Esophagus mucosa (tissue), 1 donor: ENCODE measurements at places on chromosomes 3 and 15. TPM values are rescaled to one million over a fixed set of nuclear protein-coding genes. Genes with fewer than 3 reads are reported as not detected.

The COL7A1 gene
- total RNA-seq, result 86.4 TPM

The EPHB3 gene
- total RNA-seq, result 44.7 TPM

The CNBP gene
- total RNA-seq, result 236 TPM

The IDH2 gene
- 114 TPM for total RNA-seq

The IQCF5 gene
- not detected for total RNA-seq

The GHRL gene
- total RNA-seq, result 0.76 TPM

The CNTN3 gene
- total RNA-seq, result 0.04 TPM

The TTLL13 gene
- not detected for total RNA-seq

The SPATA12 gene
- total RNA-seq, result not detected

The AEN gene
- 15.8 TPM for total RNA-seq

The TIMP4 gene
- total RNA-seq, result 1.2 TPM

The GRAMD2A gene
- 4.0 TPM for total RNA-seq

The HRH1 gene
- total RNA-seq, result 4.2 TPM

The CCDC54 gene
- not detected for total RNA-seq

The ANKRD34C gene
- total RNA-seq, result not detected

GRCh38 chr15:101255615-101256241, 3.9 kb upstream of the CHSY1 start:
- ATAC-seq, result no peak

GRCh38 chr15:51163843-51164242, 69.1 kb upstream of the TNFAIP8L3 start:
- ATAC-seq, result no peak

DNA sequence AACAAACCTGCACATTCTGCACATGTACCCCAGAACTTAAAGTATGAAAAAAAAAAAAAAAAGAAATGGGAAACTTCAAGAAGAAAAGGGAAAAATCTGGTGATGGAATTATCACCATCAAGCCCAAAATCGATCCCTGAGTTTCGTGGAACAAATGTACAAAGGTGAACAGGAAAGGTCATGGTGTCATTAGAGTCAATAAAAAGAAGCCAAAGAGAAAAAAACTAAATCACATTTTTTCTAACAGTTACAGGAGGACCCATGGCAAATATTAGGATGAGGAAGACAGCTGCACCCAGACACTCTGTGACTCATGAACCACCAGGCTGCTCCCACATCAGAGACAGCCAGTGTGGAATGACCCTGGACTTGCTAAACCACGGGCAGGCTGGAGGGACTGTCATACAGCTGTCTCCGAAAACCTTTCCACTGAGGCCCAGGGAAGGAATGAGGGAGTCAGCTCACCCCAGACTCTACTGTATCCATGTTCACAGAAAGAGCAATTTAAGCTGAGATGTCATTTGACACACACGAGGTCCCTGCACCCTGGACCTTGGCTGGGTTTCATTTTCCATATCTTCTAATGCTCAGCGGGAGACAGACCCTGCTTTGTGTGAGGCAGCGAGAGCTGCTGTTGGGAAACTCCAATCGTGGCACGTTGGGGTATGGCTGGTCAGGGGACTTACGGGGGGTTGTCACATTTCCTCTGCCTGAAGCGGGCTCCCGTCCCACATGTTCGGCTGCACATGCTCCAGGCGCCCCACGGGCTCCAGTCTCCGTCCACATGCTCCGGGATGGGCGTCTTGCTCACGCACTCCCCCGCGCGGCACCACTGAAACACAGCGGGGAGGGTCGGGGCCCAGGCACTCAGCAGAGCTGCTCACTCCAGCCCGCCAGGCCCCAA, 210.2 kb downstream of the ADAMTS17 start:
- no peak for ATAC-seq

- ATAC-seq, result no peak
Observed at GRCh38 chr3:114320246-114320645, 26.4 kb downstream of the TIGIT start.

DNA sequence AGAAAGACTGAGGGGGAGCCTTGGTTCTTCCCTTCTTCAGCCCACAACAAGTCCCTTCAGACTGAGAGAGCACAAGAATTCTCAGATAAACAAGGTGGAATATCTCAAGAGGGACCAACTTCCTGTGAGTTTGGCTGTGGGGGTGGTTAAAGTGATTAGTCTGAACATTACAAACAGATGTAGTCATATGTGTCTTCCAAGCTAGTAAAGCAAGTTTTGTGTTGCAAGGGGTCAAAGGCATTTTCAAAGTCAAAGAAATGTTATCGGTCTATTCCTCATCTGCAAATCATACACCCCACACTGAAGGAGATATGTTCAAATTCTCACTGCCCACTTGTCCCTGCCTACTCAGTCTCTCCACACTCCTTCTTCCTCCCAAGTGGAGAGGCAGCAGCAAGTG, 242.5 kb downstream of the FAM43A start:
- ATAC-seq, result no peak

DNA sequence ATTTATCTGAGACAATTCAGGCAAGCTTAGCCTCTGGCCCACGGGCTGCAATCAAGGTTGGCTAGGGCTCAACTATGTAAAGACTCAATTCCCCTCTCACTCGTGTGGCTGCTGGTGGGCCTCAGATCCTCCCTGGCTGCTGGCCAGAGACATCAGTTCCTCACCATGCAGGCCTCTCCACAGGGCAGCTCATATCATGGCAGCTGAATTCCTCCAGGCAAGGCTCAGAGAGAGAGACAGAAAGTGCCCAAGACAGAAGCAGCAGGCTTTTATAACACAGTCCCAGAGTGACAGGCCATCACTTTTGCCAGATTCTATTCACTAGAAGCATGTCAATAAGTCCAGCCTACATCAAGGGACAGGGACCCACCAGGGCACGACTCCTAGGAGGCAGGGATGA, 63.2 kb downstream of the XXYLT1 start:
- no peak for ATAC-seq

GRCh38 chr15:90414408-90415028, 26.5 kb downstream of the IQGAP1 start:
- peak; percentile 49 for ATAC-seq

- no peak for ATAC-seq
Observed at GRCh38 chr3:128590948-128591347, 59.7 kb downstream of the RPN1 start.

DNA sequence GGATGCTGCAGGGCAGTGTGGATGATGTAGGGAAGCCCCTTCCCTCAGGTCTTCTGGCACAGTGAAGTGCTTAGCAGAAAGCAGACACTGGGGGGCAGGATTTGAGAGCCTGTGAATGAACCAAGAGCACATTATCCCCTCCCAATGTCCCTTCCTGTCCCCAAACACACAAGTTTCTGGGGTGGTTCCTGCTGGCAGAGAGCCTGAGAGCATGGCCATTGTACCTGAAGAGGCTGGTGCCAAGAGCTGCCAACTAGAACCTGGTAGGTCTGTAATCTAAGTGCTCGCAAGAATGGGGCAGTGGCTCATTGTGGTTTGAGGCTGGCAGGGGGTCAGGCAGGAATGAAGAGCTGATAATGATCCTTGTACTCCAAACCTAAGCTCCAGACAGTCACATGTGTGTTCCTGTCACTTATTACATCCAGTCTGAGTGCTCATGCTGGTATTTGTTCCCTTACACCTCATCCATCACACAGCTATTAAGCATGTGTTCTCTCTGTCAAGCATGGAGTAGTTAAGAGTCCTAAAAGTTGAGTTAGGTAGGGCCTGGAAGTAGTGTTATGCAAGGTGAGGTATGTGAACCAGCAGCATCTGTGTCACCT, 6.7 kb upstream of the CCR1 start:
- no peak for ATAC-seq

GRCh38 chr15:88646088-88646405, 7.2 kb downstream of the ISG20 start:
- no peak for ATAC-seq

DNA sequence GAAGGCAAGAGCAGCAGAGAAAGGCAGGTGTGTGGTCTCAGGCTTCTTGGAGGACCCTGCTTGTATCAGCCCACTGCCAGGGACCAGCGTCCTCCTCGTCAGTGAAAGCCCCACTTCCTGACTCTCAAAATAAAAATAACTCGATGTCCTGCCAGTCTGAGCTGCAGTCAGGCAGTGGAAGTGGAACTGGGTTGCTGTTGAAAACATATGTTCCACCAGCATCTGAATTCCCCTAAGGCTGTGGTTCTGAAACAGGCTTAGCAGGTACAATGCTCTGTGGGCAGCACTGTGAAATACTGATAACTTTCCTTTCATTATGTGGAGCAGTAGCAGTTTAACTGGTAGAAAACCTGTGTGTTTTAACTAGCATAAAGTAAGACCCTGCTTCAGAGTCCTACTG, 121.6 kb upstream of the EIF1B start:
- ATAC-seq, result no peak

- peak; percentile 21 for ATAC-seq
Observed at GRCh38 chr3:46208167-46208704, at the start of gene CCR1. TSS of gene CCR1 (minus strand) at chr3:46208313. CDS start at chr3:46204313, 4,000 bp downstream.

GRCh38 chr3:196942915-196943277, 568 bp upstream of the NCBP2 start:
- no peak for ATAC-seq

- ATAC-seq, result no peak
Observed at GRCh38 chr3:59404851-59405250, 355.0 kb upstream of the CFAP20DC start.

DNA sequence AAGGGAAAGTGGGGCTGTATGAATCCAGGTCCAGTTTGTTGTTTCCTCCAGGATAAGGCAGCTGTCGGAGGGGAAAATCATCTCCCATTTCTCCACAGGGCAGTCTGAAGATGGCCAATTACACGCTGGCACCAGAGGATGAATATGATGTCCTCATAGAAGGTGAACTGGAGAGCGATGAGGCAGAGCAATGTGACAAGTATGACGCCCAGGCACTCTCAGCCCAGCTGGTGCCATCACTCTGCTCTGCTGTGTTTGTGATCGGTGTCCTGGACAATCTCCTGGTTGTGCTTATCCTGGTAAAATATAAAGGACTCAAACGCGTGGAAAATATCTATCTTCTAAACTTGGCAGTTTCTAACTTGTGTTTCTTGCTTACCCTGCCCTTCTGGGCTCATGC, 911 bp downstream of the CCRL2 start:
- ATAC-seq, result no peak

- no peak for ATAC-seq
Observed at GRCh38 chr3:116897382-116897781, 187.8 kb downstream of the TUSC7 start.

DNA sequence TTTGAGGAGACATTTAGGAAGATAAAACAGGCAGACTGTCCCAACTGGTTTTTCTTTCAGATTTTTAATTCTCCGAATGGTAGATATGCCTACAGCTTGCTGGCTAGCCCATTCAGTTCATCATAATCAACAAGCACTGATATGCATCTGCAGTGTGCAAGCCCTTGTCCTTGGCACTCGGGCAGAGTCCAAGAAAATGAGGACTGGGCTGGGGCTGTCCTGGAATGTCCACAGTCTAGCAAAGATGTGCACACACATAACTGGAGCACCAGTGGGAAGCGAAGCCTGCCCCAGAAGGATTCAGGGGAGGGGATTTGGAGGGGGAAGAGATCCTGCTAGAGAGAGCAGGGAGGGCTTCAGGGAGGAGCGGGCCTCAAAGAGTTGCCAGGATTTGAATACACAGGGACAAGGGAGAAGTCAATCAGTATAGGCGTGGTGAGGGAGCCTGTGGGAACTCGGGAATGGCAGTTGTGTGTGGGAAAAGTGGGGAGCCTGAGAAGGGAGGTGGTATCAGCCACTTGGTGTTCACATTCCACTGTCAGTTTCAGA, 8.7 kb downstream of the FAH start:
- no peak for ATAC-seq

GRCh38 chr3:183653209-183654064, 18.0 kb downstream of the KLHL24 start:
- no peak for ATAC-seq

DNA sequence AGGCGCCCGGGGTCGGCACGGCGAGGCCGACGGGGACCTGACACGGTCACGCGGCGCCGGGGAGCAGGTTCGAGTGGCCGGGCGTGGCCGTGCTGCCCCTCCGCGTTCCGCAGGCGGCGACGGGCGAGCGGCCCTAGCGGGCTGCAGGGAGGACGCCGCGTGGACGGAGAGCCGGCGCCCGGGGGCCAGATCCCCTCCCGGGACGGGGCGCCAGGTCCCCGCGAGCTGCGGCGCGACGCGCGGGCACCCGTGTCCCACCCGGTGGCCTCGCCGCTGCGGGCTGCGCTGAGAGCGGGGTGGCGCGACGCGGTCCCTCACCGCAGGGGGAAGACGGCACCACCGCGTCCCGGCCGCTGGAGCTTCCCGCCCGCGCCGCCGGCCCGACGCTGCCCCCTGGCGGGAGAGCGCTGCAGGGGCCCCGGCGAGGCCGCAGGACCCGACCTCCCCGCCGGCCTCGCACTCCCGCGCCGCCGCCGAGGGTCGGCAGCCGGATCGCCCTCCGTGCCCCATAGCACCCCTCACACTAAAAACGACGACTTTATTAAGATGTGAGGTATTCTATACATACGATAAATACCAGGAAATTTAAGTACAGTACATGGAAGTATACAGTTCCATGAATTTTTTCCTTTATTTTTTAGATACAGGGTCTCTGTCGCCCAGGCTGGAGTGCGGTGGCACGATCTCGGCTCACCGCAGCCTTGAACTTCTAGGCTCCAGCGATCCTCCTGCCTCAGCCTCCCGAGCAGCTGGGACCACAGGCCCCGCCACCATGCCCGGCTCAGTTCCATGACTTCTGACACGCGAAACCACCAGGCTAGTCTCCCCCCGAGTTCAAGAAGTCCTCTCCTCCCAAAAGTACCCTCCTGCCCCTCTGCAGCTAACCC, 1.3 kb upstream of the PIGZ start:
- ATAC-seq, result peak; percentile 82

DNA sequence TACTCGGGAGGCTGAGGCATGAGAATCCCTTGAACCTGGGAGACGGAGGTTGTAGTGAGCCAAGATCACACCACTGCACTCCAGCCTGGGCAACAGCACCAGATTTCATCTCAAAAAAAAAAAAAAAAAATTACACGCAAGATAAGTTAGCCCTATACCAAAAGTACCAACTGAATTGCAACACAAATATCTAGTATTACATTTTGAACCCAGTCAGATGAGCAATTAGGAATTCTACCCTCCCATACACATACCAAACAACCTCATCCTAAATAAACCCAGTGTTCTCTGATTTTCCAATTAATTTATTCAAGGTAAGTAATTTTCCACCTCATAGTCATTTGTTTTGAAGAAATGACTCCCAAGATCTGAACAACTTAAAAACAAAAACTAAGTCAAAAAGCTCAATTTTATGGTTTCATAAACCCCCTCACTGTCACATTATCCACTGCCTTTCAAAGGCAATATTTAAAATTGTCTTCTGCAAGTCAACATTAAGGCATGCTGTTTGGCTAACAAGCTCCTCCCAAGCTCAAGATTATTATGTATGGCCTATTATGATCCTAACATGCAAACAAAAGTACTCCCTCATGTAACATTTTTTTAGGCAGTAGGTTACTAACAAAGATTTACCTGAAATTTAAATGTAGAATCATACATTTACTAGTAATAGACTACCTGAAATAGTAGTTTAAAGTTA, 4.5 kb downstream of the RAF1 start:
- no peak for ATAC-seq
